ENCODE measurements at places on chromosomes 11 and 22.
A peak's percentile ranks its signal among the peaks of the same experiment; 100 is the strongest.

DNA sequence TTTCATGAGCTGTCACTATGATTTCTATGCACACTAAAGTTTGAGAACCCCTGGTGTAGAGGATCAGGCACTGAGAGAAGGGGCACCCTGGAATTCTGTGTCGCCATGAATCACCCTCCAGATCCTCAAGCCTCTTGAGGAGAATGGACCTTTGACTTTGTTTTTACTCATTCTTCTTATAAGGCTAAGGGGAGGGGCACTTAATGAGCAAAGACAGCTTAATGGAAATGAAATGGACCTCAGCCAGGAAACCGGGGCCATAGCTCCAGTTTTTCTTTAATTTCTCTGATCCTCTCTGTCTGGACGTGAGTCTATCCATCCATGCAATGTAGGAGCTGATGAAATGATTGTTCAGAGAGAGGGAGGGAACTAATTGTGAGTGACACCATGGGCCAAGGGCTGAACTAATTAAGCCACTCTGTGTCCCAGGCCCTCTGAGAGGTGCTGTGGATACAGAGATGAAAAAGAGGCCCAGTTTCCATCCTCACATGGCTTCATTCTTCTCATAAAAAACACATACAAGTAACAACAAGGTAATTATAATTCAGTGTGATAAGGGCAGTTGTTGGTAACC, 32.8 kb downstream of the OR2AT4 start:
- ATAC-seq: peak; percentile 25

GRCh38 chr11:69791276-69792180, 16.4 kb upstream of the FGF4 start:
- ATAC-seq: no peak

DNA sequence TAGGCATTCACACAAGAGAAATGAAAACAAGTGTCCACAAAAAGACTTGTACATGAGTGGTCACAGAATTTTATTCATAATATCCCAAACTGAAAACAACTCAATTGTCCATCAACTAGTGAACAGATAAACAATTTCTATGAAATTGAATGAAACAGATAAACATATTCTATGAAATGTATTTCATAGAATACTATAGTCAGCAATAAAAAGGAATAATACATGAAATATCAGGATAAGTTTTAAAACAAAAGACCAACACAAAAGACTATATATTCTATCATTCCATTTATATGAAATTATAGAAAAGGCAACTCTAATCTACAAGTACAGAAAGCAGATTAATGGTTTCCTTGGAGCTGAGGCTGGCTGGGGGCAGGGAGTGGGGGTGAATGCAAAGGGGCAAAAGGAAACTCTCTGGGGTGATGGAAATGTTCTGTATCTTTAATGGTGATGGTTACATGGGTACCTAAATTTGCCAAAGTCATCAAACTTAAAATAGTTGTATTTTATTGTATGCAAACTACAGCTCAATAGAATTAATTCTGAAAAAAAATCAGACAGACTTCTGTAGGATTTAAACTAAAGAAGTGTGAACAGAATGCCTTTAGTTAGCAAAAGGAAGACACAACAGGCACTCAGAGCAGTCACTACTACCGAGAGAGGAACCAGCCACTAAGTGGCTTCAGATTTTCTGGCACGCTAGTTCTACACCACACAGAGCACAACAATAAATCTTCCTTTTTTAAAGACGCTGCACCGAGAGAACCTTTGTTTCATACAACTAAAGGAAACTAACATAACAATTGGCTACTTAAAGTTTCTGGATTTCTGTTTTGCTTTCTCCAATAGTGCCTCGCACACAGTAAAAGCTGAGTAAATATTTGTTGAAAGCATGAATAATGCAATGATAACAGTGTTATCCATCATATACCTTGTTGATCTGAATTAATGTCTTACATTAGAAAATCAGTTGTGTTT, 15.4 kb downstream of the CCDC34 start:
- peak; percentile 96 for ATAC-seq

GRCh38 chr11:111766834-111767142, 599 bp upstream of the PPP2R1B start:
- peak; percentile 33 for ATAC-seq

GRCh38 chr22:36464715-36465231, 16.7 kb downstream of the TXN2 start:
- no peak for ATAC-seq

DNA sequence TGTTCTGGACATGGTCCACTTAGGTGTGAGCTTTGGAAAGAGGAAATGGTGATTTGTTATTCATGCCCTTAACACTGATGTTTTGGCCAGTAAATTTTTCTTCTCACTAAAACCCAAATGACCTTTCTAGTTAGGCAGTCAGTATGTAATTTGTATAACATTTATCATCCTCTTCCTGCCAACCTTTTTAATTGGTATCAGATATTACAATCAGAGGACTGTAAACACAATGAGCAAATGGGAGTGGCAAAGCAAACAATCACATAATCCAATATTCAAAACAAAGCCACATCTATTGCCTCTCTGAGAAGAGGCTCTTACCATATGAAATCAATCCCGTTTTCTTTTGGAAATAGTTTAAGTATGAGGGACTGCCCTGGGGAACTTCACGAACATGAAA, 49.1 kb downstream of the BBOX1 start:
- peak; percentile 11 for ATAC-seq

DNA sequence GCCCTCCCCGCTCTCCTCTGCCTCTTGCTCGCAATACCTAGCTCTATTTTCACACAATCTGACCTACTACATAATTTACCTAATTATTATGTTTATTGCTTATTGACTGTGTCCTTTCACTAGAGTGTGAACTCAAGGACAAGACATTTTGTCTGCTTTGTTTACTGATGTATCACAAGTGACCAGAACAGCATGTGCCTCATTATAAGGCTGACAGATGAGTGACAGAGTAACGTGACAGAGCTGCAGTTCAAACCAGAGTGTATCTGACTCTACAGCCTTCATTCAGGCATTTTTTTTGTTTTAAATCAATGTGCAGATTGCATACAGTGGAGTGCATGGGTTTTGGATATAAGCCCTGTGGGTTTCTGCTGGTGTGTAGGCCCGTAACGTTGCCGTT, 82.0 kb upstream of the RAB1B start:
- no peak for ATAC-seq

GRCh38 chr11:60493454-60493853, 876 bp downstream of the MS4A12 start:
- no peak for ATAC-seq

DNA sequence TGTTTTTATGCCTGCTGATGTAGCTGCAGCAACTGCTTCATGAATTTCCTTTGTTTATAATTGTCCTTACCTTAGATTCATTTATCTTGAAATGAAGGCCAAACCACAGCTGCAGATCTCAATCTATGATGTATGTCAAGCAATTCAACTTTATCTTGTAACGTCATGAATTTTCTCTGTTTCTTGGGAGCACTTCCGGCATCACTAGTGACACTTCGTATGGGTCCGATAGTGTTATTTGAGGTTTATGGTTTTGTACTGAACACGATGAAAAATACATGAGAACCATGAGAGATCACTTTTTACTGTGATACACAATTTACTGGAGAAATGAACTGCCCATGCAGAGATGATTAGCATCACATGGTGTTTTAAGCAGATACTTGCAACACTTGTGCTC, 98.5 kb downstream of the CSTPP1 start:
- ATAC-seq: no peak

- ATAC-seq: no peak
Observed at GRCh38 chr22:40348025-40348658, 1.8 kb downstream of the ADSL start.

GRCh38 chr22:45224988-45225731, 15.5 kb downstream of the KIAA0930 start:
- peak; percentile 70 for ATAC-seq

GRCh38 chr22:26429458-26430286, 612 bp downstream of the ASPHD2 start:
- peak; percentile 5 for ATAC-seq

DNA sequence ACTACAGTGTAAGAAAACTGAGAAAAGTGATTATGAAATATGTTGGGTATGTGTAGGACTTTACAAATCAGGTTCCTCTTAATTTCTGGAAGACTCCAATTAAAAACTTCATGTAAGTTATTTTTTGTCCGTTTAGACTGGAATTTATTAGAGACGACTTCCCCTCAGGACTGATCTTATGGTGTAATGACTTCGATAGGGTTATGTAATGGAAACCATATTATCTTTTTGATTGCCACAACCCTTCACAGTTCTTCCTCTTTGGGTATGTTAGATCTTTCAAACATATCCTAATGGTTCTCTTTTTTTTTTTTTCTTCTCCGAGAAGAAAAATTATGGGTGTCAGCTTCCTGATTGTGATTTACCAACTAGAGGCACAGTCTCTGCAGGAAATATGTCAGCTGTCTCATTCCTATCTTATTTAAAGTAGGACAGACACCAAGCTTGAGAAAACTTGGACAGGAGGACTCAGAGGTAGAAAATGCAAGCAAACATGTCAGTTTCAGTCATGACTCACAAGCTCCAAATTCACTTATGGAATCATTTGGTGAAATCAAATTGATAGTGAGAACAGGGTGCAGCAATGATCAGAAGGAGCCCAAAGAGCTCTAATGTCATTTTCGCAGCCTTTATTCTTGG, 11.1 kb upstream of the LDLRAD3 start:
- ATAC-seq: no peak

GRCh38 chr11:123628936-123629683, 25.3 kb downstream of the SCN3B start:
- ATAC-seq: peak; percentile 22
